HAP-1 (cell line): ENCODE measurements at places on chromosomes 12 and 14.

- no peak for DNase-seq
Measured at GRCh38 chr12:78155546-78155945, 324.9 kb downstream of the NAV3 start.

DNA sequence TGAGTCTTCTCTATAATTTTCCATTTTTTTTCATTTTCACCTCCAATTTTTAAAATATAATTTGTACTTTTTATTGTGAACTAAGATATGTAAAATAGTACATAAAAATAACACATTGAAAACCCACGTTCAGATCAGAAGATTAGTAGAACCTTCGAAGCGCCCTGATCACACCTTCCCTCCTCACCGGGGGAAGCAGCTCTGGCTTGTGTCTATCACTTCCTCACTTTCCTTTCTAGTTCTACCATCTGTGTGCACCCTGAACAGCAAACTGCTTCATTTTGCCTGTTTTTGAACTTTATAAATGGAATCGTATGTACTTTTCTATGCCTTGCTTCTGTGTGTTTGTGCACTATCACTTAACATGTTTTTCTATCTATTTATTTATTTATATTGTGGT is 11.8 kb upstream of the CD27 start:
- no peak for DNase-seq

GRCh38 chr12:120075034-120075616 is 41.4 kb downstream of the RAB35 start:
- DNase-seq = no peak

DNA sequence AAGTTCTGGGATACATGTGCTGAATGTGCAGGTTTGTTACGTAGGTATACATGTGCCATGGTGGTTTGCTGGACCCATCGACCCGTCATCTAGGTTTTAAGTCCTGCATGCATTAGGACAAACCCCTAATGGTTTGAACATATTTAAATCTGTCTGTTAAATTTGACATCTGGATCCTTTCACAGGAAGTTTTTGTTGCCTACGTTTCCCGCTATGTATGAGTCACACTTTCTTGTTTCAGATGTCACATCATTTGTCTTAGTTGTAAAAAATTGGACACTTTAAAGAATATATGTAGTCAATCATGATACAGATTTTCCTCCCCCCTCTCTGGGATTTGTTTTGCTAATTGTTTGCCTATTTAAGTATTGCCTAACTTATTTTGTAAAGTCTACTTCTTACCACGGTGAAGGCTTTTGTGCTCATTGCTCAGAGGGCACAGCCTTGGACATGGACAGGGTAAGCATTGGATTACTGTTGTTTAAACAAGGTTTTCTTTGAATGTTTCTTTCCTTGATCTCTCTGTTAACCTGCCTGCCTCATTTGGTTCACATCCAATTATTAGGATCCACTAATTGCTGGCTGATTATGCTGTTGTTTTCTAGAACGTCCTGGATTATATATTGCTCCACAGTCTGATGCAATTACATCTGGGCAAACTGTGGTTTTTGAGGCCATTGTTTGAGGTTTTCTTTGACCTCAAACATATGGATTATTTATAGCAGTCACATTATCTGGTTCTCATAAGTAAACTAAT is 1441.4 kb downstream of the AACS start:
- no peak for DNase-seq

- no peak for DNase-seq
Measured at GRCh38 chr12:92041742-92042141, 103.9 kb downstream of the BTG1 start.

GRCh38 chr12:701896-702539 is 38.8 kb upstream of the NINJ2 start:
- no peak for DNase-seq

DNA sequence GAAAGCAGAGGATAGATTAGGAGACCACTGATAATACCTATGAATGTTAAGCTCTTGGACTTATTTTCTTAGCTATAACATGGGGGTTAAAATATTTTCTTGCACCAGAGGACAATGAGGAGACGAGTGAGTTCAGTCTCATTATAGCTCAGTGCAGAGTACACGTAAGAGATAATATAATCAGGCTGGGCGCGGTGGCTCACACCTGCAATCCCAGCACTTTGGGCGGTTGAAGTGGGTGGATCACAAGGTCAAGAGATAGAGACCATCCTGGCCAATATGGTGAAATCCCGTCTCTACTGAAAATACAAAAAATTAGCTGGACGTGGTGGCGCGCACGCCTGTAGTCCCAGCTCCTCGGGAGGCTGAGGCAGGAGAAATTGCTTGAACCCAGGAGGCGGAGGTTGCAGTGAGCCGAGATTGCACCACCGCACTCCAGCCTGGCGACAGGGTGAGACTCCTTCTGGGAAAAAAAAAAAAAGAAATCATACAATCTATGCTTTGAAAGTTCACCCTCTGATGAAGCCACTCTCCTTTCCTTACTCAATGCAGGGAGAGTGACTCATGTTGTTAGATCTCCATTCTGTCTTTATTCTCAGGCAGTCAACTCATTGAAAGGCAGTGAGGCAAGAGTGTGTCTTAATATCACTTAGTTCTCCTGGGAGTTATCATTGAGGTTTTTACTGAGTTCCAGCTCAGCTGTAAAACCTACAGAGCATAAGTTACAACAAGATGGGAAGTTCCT is 134.2 kb downstream of the SYNE2 start:
- DNase-seq = no peak

DNA sequence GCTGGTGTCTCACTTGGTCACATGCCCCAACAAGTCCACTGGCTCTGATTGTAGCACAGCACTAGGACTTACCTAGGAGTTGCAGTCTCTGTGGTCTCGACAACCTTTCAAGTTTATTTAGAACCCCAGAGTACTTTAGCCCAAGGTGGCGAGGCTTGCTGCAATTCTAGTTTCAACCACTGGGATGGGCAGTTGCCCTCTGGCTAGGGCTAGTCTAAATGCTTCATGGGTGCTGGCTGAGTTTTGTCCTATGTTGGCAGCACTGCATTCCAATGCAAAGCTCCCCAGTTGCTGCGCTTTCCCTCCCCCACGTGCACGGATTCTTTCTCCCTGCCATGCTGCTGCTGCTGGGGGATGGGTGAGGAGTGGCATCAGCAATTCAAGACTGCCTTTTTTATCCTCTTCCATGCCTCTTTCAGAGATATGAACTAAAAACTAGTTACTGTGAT is 207.9 kb downstream of the SYNE2 start:
- DNase-seq = peak; percentile 38

GRCh38 chr12:3523728-3524127 is 32.7 kb downstream of the PRMT8 start:
- no peak for DNase-seq

- no peak for DNase-seq
Measured at GRCh38 chr12:110575326-110575725, 7.8 kb downstream of the PPTC7 start.

GRCh38 chr12:1698720-1699119 is 7.8 kb downstream of the ADIPOR2 start:
- no peak for DNase-seq

DNA sequence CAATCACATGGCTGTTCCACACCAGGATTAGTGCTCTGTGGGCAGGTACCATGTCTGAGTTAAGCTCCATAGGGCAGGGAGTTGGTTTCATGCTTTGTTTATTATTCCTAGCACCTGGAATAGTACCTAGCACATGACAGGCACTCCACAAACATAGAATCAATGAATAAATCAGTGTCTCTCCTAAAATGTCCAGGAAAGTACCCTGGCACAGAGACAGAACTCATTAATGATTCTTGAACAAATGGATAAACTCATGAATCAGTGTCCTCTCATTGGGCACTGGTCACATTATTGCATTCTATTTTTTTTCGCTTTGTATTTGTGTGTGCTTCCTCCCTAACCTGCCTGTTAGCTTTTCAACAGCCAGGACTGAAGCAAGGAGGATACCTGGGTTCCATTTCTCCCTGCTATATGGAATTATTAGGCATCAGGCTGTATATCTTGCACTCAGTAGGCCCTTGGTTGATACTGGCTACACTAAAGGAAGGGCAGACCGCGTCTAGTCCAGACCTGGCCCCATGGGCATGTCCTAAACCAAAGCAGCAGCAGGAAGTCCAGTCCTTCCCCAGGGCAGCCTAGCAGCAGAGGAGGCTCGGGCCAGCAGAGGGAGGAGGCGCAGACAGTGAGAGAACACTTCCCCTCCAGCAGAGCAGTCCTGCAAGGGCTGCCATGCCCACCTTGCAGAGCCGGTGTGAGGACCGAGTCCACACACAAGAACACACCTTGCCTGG is 18.4 kb downstream of the HDAC7 start:
- DNase-seq = no peak

- DNase-seq = no peak
Measured at GRCh38 chr12:77521508-77522115, 309.1 kb upstream of the NAV3 start.

DNA sequence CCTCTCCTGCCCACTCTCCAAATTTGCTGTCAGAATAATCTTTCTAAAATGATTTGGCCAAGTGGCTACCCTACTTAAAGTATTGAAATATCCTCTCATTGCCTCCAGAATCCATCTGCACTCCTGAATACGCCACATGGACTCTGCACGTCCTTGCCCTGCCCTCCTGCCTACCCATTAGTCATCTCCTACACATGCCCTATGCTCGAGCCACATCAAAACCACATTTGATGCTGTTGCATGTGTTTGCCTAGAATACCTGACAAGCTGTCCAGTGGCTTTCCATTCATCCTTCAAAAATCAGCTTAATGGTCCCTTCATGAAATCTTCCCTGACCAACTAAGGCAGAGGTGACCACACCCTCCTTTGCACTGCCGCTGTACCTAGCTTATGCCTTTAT is 17.0 kb downstream of the VCPKMT start:
- DNase-seq = no peak

GRCh38 chr14:34081101-34081575 is 130.3 kb upstream of the EGLN3 start:
- no peak for DNase-seq

- DNase-seq = no peak
Measured at GRCh38 chr14:100612986-100613385, 25.8 kb upstream of the BEGAIN start.

DNA sequence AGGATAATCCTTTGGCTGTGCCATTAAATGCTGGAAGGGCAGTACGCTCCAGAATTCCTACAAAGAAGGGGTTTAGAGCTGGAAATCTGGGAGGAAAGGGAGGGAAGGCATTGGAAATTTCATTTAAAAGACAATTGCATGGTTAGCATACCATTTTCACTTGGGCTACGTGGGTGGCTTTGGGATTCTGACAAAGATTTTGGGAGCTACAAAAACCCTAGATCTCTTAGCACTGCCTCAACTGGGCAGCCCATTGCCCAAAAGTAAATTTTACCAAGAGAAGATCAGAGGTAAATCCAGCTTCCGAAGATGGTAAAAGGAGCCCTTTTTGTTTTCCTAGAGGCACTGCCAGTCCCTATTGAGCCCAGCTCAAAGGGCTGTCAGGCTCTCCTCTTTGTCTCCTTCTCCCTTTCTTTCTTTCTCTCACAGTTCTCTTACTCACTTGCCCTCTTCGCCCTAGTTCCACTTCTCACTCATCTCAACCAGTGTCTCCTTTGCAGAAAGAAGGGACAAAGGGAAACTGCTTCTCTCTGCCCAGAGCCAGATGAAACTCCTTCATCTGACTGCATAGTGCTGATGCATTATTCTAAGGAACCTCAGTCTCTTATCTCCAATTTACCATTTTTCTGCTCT is 125.4 kb upstream of the PLEKHA5 start:
- DNase-seq = peak; percentile 95

- no peak for DNase-seq
Measured at GRCh38 chr14:104174051-104174450, 35.7 kb downstream of the KIF26A start.

DNA sequence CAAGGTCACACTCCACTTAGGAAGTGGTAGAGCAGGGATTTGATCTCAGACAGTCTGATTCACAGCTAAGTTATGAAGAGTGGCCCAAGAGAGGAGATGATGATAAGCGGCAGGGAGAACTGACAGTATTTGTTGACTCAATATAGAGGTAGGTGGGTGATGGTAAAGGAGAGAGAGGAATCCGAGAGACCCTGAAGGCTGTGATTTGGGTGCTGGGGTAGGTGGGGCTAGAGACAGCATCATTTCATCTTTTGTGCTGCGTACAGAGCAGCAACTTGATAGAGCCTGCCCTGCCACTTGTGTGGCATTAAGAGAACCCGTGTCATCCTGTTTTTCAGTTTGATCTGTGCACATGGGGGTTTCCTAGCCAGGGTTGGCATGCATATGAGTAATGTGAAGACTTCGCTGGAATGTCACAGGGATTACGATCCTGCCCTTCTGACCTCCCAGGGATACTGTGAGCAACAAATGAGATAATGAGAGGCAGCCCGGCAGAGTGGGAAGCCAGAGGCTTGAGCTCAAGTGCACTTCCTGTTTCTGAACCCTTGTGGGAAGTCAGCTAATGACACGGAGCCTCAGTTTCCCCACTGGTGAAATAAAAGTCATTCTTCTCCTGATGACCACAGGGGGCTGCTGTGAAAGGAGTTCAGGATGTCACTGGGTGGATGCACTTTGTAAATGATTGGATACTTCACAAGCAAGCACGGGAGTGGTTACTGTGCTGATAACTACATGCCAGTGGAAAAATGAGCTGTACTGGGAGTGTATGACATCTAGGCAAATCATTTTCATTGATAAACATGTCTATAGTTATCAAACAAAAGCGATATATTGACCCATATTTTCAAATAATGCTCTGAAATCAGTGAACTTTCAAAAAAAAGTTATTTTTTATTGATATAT is 59.5 kb upstream of the IGF1 start:
- no peak for DNase-seq

DNA sequence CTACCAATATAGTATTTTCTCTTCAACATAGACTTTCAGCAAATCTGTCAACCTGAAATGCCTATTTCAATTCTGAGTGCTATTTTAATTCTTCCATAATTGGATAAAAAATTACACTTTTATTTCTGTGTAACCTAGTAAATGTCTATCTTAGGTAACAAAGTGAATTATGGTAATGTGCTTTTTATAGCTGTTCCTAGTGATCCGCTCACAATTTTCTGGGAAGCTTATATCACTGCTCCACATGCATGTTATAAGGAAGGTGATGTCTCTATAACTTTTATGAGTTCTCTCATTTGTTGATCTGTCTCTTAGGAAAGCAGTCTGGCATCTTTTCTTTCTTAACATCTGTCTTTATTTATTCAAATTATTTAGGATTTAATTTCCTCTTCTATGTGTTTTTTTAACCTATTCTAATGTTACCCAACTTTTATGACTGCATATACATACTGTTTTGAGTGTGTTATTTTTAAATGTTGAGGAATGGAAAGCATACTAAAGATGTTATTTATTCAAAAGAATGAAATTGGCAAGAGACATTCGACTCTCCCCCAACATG is 777.1 kb upstream of the MDGA2 start:
- no peak for DNase-seq
